GM12864 (cell line): ENCODE measurements at places on chromosomes 6 and 20.
A peak's percentile ranks its signal among the peaks of the same experiment; 100 is the strongest.

DNA sequence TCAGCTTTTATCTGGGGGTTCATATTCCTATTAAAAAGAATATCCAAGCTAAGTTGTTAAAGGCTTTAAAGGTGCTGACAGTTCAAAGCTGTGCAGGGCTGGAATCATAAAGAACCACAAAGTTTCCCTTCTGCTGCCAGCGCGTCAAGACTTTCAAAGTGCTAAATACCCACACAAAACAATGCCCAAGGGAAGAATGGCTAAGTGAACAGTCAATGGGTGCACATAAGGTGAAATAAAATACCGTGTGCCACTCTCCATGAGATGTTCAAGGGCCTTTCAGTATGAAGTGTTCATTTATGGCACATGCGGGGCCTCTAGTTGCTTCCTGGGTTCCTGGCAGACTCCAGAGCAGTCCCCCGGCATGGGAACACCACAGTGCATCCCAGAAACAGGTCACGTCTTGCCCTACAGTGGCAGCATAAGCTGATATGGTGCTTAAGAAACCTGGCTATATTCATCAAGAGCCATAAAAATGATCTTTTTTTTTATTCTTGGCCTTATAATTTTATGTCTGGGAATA lies 14.1 kb downstream of the TXNDC5 start:
- no peak for DNase-seq

DNA sequence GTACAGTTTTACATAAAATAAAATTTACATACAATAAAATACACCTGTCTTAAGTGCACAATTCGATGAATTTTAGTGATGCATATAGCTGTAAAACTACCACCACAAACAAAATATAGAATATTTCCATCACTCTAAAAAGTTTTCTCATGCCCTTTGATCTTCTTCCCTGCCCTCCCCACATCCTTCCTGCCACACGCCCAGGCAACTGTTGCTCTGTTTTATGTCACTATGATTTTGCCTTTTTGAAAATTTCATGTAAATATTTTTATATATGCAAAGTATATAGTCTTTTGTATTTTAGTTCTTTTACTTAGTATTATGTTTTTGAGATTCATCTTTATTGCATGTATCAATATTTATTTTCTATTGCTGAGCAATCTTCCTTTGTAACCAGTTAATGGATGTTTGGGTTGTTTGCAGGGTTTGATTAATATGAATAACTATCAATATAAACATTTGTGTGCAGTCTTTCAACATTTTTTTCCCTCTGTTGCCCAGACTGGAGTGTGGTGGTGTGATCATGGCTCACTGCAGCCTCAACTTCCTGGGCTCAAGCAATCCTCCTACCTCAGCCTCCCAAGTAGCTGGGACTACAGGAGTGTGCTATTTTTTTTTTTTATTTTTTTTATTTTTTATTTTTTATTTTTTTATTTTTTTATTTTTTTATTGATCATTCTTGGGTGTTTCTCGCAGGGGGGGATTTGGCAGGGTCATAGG lies 23.8 kb upstream of the SAMHD1 start:
- DNase-seq, result no peak

- no peak for DNase-seq
Observed at GRCh38 chr6:28980852-28981430, 24.2 kb downstream of the ZNF311 start.

GRCh38 chr6:157763904-157764177 lies 59.2 kb upstream of the SNX9 start:
- no peak for DNase-seq

GRCh38 chr6:80643881-80644280 lies 537.4 kb downstream of the BCKDHB start:
- DNase-seq, result no peak

GRCh38 chr6:153511896-153512496 lies 380.9 kb upstream of the RGS17 start:
- DNase-seq, result no peak

DNA sequence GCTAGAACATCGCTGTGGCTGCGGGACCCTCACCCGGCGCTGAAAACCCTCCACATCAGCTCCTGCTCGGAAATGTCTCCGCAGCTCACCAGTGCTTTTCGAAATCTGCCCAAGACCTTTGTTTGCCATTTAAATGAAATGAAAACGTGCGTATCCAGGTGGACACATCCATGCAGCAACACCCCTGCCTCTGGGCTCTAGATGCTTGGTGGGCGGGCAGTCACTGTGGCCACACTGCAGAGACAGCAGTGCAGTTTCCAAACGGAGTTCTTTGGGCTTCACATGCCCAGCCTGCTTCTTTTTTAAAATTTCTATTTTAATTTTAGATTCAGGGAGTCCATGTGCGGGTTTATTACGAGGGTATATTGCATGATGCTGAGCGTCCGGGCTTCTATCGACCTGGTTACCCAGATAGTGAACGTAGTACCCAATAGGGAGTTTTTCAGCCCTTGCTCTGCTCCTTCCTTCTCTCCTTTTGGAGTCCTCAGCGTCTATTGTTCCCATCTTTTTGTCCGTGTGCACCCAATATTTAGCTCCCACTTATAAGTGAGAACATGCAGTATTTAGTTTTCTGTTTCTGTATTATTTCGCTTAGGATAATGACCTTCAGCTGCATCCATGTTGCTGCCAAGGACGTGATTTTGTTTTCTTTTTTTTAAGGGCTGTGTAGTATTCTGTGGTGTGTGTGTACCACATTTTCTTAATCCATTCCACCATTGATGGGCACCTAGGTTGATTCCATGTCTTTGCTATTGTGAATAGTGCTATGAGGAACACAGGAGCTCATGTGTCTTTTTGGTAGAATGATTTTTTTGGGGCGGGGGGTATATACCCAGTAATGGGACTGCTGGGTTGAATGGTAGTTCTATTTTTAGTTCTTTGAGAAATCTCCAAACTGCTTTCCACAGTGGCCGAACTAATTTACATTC lies 4.8 kb upstream of the TUBB2B start:
- no peak for DNase-seq

GRCh38 chr6:68533339-68533795 lies 101.7 kb upstream of the ADGRB3 start:
- no peak for DNase-seq

DNA sequence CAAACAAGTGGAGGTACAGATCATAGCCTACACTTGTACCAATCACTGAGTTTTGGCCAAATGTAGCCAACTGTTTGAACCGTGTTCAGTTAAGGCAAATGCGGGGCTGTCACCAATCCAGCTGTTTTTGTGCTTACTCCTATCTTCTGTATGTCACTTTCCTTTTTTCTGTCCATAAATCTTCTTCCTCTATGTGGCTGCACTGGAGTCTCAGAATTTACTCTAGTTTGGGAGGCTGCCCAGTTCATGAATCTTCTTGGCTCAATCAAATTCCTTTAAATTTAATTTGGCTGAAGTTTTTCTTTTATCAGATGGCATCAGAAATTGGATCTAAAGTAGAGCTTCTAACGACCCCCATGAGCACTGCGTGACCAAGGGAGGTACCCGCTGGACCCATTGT lies 11.7 kb upstream of the STX7 start:
- no peak for DNase-seq

DNA sequence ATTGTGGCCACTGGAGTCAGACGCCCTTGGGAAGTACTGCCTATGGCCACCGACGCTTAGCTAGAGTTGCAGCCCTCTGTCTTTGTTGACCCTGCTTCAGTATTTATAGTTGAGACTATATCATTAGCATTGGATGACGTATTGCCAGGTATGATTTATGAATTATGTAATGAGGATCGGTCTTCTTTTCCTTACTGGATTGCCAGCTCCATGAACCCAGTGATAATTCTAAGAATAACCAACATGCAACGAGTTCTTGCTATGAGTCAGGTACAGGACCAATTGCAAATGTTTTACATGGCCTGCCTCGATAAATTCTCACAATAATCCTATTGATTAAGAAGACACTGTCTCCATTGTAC lies 63.5 kb downstream of the CLIC5 start:
- no peak for DNase-seq

- DNase-seq, result no peak
Observed at GRCh38 chr6:40907198-40907701, 131.8 kb downstream of the UNC5CL start.

- no peak for DNase-seq
Observed at GRCh38 chr6:143419526-143419925, 31.0 kb downstream of the ADAT2 start.

- no peak for DNase-seq
Observed at GRCh38 chr6:39256294-39256940, 27.1 kb upstream of the KCNK5 start.

- DNase-seq, result no peak
Observed at GRCh38 chr6:25202504-25202903, 76.7 kb upstream of the CARMIL1 start.

GRCh38 chr6:130680116-130680515 lies 147.1 kb upstream of the SMLR1 start:
- DNase-seq, result no peak

- no peak for DNase-seq
Observed at GRCh38 chr6:75794954-75795739, 46.1 kb downstream of the MYO6 start.

GRCh38 chr6:13579911-13580310 lies 5.5 kb downstream of the SIRT5 start:
- no peak for DNase-seq

DNA sequence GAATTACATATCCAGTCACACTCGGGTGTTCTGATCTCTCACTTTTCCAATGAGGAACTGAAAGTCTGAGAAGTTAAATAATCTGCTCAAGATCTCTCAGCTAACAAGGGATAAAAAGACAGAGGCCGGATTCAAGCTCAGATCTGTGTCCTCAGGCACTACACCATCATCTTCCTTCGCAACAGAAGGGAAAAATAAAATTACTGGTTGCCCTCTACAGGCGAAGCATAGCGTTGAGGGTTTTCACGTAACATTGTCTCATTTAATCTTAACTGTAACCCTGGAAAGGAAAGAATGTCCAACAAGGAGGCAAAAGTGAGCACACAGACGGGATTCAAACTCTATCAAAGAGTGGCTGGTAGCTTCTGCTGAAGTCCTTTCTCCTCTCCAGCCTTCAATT lies 67.8 kb upstream of the ANKEF1 start:
- no peak for DNase-seq

DNA sequence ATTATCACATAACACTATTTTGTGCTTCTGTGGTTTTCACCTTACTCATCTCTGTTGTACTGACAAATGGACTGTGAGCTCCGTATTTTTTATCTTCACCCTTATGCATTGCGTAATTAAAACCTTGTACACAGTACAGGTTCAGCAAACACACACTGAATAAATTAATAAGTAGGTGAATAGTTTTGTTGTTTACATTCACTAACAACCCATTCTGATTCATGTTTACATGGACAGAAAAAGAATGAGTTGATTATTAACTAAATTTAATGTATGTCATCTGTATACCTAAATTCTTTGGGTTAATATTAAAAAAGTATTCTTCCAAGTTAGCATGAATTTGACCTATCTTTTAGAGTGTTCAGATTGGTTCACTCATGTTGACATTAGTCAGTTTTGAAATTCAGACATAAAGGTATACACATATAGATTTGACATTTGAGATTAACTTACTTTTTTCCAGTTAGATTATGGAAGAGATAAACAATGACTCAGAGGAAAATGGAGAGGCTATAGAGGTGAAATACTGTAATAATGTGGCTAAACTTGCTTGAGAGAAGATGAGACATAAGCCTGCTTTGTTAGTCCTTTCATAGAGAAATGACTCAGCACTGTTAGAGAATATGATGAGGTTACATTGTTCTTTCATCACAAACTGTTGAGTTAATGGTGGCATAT lies 541.7 kb upstream of the FLRT3 start:
- no peak for DNase-seq

DNA sequence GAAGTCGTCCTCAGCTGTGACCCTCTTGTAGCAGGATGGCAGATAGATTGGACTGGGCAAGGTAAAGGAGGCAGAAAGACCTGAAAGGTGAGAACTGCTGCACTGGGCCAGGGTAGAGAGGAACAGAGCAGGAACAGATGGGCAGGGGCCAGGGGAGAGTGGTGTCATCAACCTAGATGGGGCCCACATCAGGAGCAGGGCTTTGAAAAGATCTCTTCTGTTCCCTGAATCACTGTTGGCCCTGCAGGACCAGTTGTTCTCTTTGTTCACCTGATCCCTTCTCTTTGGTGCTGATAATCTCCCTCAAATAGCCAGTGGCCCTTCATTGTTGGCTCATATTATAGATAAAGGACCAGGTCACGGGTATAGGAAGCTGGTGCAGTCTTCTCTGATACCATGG lies 59.9 kb downstream of the DTD1 start:
- no peak for DNase-seq

GRCh38 chr6:159461998-159462397 lies 231.0 kb downstream of the SOD2 start:
- DNase-seq, result peak; percentile 67

DNA sequence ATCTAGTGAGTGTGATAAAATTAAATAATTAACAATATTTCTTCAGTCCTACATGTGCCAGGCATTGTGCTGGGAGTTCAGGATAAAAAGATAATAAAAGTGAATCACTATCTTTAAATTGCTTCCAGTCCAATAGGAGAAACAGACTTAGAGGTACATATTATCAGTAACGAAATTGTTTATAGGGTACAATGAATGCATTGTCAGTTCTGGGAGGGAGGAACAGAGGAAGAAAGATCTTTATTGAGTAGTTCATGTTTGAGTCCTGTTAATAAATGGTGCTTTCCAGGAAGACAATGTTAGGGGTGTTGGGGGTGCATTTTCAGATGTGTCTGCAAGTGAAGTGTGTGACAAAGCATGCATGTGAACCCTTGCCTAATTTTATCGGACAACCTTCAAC lies 183.1 kb downstream of the OGFRL1 start:
- DNase-seq, result no peak

DNA sequence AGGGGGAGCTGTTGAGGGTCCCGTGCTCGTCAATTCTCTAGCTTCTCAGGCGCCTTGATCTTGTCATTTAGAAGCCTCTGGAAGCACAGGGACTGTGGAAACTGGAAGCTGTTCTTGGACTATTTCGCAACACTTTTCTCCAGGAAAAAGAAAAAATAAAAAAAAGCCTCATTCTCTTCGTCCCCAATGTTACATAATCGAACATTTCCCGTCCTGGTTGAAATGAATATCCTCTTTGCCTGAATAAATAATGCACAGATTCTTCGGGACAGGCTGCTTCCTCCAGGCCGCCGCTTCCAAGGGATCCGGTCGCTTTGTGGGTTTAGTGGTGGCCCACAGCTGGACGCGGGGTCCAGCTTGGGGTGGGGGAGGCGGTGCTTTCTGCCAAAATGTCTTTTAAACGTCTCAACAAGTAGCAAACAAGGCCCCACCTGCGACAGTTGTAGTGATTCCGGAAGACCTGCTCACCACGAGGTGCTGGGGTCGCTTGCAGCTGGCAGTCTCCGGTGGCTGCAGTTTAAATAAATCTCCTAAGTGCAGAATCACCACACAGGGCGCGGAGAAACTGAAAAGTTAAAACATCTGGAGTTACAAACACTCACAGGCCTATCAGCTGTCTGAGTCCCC lies 125.9 kb upstream of the ESR1 start:
- no peak for DNase-seq

DNA sequence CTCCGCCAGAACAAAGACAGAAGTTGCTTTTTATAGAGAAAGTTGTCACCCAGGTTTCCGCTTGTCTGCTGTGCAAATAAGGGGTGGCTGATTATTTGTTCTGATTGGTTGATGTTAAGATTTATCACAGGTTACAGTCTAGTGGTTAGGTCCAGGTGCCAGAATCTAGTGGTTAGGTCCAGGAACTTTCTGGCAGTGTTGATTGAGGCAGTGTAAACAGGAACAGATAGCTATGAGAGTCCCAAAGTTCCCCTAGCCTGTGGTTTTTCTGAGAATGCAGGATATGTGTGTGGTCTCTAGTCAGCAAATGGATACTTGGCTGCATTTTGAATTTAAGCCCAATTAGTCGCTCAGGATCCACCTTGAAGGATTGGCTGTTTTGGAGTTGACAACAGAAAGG lies 148.0 kb downstream of the TMEM200A start:
- no peak for DNase-seq
